ENCODE measurements at places on chromosomes 16 and 17.

GRCh38 chr16:28526201-28527099 lies 12.3 kb downstream of the NUPR1 start:
- no peak for DNase-seq

DNA sequence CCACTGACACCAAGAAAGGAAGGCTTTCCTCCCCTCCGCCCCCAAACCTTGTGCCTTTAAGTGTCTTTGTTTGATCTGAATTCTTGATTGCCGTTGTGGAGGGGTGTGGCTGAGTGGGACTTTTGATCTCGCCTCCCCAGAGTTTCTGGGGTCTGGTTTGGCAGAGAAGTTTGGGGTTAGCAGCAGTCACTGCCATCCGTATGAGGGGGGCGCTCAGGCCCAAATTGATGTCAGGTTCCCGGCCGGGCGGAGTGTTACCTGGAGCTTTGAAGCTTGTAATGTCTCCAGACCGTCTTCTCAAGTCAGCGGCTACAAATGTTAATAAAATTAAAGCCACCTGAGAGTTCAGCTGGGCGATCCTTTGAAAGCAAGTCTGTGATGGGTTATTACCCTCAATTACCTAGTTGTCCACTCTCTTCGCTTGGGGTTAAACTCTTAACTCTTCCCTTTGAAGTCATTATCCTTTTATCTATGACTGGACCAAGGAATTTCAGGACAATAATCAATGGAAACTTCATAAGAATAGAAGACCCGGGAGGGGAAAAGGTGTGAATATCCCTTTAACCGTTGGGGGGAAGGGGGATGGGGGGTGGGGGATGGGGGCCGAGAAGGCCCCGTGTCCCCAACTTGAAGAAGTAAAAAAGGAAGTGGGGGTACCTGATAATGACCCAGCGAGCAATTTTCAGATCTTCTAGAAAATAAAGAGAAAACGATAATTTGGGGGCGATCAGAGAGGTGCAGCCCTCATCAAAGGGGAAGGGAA lies 31.8 kb upstream of the AXIN2 start:
- DNase-seq = no peak

DNA sequence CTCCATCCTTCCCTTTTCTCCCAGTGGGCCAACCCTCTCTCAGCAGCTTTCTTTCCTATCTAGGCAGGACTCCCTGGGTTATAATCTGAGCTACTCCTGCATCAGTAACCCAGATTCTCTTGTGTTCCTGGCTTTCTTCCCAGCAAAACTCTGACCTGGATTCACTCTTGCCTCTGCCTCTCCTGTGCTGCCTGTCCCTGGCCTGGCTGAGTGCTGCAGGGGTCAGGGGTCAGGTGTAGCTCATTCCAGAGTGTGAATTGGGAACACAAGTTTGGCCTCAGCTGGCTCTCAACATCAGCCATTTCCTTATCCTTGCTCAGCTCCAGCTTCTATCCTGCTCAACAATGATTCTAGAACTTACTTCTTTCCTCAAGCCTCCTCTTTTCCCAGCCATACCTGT lies 2.5 kb upstream of the ST6GALNAC2 start:
- no peak for DNase-seq

GRCh38 chr16:67415872-67416793 lies at the start of gene ZDHHC1:
TSS of gene ZDHHC1 (minus strand) at chr16:67416477. CDS start at chr16:67407775, 8,702 bp downstream.
- peak; percentile 72 for DNase-seq

DNA sequence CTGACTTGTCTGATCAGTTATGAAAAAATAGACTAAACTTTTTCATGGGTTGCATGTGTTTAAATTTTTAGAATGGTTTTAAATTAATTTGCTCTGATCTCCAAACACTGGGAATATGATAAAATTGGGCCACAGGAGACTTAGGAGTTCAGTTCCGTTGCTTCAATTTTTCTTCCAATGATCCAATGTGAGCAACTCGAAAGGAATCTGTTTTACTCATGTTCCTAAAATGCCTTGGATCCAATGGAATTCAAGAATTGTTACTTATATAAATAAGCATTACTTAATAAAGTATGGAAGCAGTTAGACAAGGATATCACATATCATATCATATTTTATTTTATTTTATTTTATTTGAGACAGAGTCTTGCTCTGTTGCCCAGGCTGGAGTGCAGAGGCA lies 56.0 kb upstream of the NACA2 start:
- no peak for DNase-seq

- no peak for DNase-seq
These were observed 476 bp upstream of the LPCAT2 start for GRCh38 chr16:55508271-55508921.

DNA sequence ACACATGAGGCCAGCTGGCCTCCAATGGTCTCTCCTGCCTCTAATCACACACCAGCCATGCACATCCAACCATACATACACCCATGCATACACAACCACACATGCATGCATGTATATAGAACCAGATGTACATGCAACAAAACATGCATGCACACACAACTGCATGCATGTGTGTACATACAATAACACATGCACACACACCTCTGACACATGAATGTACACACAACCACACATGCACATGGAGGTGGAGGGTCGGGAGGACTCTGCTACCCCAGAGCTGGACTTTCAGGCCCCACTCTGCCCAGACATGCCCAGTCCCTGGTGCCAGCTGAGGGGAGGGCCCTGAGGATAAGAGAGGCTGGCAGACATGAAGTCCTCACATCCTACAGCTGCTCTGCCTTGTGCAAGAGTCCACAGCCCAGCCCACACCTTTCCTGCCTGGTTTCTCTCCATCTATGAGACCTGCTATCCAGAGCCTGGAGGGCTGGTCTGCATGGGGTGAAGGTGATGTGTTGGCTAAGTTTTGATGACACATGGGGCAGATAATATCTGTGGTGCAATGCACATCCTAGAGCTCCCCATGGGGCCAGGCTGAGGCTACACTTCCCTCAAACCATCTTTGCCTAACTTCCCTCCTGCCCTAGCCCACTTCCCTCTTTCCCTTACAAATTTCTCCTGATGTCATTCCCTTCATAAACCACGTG lies 50.9 kb upstream of the SDK2 start:
- no peak for DNase-seq

- no peak for DNase-seq
These were observed 89.1 kb downstream of the SKAP1 start for GRCh38 chr17:48340916-48341315.

- DNase-seq = no peak
These were observed 3.8 kb upstream of the ANKFN1 start for GRCh38 chr17:56149266-56150036.

DNA sequence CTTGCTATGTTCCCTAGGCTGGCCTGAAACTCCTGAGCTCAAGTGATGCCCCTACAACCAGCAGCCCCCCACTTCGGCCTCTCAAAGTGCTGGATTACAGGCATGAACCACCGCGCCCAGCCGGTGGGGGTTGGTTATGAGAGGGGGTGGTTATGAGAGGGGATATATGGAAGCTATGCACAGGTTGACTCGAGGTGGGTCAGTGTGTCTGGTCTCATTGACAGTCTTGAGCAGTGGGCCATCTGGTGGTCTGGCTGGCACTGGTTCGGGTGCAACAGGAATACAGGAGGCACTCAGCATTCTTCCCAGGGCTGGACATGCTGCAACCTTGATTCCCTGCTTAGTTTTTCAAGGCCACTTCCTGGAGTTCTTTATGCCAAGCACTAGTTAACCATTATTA lies 5.6 kb upstream of the STX1B start:
- DNase-seq = no peak

DNA sequence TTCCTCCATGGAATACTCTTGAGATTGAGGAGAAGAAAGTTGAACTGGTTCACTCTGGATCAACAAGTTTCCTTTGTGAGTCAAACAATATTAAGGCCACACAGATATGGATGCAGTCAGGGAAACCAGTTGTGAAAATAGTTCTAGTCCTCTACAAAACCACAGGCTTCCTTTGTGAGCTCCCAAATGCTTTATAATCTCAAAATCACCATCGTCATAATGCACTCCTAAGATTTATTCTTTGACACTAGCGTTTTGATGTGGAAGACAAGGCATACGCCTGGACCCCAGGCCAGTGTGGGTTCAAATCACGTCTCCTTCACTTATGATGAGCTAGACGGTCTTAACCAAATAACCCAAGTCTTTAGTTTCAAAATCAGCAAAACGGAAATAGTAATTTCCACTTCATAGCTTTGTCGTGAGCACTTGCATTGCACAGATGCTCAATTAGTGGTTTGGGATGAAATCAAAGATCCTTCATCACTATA lies 142.6 kb downstream of the STX8 start:
- no peak for DNase-seq

GRCh38 chr16:74867281-74867849 lies 92.7 kb upstream of the FA2H start:
- no peak for DNase-seq

GRCh38 chr17:49071106-49071505 lies 61.5 kb upstream of the B4GALNT2 start:
- no peak for DNase-seq

DNA sequence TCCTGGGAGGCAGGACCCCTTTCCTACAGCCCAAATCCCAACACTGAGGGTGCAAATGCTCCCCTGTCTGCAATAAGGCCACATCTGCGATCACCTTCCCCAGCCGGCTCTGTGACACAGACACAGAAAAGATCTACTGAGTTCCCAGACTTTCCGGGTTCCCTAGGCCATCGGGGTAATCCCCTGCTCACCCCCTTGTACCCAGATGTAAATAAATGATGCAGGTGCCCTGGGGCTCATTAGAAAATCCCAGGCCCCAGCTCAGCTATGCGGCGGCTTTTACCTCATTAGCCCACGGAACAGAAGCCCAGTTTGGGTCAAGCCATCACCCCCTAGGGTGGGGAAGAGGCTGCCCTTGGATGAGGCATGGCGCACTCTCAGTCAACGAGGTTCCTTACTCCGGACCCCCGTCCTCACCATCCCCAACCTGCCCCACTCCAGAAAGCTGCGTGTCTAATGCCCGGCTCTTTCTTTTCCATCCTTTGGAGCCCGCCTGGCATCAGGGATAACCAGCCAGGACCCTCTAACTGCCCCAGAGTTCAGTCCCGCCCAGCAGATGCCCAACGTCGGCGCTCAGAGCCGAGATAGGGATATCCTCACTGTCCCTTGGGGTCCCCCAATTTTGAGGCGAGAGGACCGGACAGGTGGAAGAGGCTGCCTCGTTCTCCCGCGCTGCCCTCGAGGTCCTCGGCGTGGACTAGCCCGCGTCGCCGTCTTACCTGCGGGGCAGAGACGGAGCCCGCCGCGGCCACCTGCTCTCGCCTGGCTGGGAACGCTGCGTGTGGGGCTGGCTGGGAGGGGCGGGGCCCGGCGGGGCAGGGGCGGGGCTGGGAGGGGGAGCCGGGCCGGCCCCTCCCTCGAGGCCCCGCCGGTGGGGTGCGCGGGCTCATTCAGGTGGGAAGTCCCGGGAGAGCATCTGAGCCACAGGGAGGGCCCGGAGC lies at the start of gene ZNF385C:
ZNF385C (minus strand) TSS at position 783 of the 941 bp plus-strand sequence. CDS start 35,417 bp downstream, outside the sequence.
- DNase-seq = no peak
